ENCODE measurements at places on chromosomes 6 and 20.

DNA sequence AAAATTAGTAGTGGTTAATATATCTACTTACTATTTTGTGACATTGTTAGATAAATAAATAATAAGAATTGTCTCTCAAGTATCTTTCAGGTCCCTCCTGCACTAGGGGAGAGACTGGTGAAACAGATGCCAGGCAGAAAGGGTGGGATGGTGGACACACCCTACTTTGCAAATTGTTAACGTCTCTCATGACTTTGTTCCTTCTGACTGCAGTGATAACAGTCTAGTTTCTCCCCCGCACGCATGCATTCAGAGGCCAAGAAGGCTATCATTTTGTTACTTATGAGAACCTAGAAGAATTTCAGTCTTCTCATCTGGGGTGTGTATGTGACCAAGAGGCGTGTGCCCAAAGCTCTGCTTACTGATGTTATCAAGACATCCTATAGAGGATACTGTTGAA, 152.3 kb downstream of the EDN1 start:
- DNase-seq = no peak

- no peak for DNase-seq
Measured at GRCh38 chr20:12040261-12040660, 122.6 kb downstream of the BTBD3 start.

DNA sequence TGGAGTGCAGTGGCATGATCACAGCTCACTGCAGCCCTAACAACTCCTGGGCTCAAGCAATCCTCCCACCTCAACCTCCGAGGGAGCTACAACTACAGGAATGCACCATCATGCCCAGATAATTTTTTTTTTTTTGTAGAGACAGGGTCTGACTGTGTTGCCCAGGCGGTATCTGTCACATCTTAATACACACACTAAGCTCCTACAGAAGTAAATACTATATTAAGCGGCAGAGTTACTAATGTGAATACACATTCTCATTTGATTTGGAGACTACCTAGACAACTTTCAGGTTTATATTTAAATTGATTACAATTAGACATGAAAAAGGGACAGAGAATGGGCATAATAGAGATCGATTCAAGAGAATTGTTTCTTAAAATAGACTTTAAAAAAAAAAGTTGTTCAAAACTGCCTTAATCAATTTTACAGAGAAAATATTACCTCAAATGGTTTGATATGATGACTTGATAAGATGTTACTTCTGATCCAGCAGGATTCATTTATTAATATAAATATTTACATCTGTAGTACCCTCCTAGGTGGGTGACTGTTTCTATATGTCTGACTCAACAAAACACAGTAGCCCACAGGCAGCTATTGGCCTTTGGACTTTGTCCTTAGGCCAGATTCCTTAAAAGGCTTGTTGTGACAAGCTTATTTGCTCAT, 7.1 kb upstream of the LOC128125822 start:
- DNase-seq = no peak

DNA sequence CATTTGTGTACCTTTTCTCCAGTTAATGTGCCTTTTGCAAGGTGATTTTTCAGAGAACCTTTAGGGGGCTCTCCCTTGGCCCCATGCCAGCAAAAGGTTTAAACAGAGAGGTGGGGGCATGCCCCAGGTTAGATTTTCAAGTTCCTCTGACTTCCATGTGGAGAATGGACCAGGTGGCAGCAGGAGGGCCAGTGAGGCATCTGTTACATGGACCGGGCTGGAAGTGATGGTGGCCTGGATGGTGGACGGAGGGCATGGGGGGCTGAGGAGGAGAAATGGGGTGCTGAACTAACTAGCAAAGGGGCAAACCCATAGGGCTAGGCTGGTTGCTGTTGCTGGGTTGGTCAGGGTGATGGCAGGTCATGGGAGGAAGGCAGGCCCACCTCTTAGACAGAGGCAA, 20.7 kb upstream of the BPI start:
- DNase-seq = no peak

GRCh38 chr6:44268095-44268628, 2.1 kb upstream of the TMEM151B start:
- DNase-seq = no peak

- DNase-seq = no peak
Measured at GRCh38 chr6:153392156-153392555, 261.1 kb upstream of the RGS17 start.

- DNase-seq = no peak
Measured at GRCh38 chr20:21653628-21654027, 51.8 kb upstream of the PAX1 start.

GRCh38 chr6:146819596-146820320, 221.0 kb downstream of the ADGB start:
- no peak for DNase-seq

- DNase-seq = no peak
Measured at GRCh38 chr6:89359561-89359960, 7.0 kb upstream of the UBE2J1 start.

DNA sequence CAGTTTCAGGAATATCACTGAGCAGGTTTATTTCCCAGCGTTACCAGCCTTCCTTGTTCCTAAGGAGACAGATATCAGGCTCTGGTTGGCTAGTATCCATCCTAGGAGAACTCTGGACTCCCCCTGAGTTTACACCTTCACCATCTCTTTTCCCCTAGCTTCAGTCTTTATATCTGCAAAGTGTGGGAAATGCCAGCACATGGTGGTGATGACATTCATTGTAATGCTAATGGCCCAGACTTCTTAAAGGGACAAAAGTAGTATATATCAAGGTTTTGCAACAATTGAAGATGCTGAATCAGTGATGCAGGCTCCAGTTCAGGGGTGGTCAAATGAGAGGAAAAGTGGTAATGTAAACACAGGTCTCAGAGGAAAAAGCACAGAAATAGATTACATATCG, 224.3 kb upstream of the SYNDIG1 start:
- DNase-seq = no peak

Measured in stimulated activated CD8-positive, alpha-beta memory T cell treated with anti-CD3 and anti-CD28 coated beads, Interleukin-15, amount 100 ng/mL, for 4 hours (primary cell).